ENCODE measurements at places on chromosomes 7 and 10.

GRCh38 chr10:103706047-103706446 is 149.3 kb downstream of the SH3PXD2A start:
- DNase-seq, result no peak

GRCh38 chr7:139585042-139585441 is 61.6 kb downstream of the CLEC2L start:
- DNase-seq, result no peak

- DNase-seq, result no peak
These were observed 230.9 kb downstream of the CREB5 start for GRCh38 chr7:28643188-28643569.

DNA sequence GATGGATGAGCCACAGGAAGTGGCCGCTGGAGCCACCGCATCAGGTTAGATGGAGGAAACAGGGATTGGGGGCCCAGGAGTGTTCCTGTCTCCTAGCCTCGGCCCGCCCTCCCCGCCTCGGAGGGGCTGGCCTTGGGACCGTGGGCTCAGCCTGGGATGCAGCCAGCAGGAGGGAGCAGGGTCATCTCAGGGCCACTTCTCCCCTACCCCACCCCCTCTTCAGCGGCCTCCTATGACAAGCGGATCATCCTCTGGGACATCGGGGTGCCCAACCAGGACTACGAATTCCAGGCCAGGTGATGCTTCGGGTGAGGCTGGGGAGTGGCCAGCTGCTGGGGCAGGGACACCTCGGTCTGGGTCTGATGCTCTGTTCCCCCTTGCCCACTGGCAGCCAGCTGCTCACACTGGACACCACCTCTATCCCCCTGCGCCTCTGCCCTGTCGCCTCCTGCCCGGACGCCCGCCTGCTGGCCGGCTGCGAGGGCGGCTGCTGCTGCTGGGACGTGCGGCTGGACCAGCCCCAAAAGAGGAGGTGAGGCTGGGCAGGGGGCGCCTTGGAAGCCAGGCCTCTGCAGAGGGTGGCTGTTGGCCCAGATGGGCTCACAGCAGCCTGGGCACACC is 4.7 kb downstream of the LRWD1 start:
- no peak for DNase-seq

GRCh38 chr7:116598861-116599260 is 73.1 kb upstream of the MET start:
- no peak for DNase-seq

DNA sequence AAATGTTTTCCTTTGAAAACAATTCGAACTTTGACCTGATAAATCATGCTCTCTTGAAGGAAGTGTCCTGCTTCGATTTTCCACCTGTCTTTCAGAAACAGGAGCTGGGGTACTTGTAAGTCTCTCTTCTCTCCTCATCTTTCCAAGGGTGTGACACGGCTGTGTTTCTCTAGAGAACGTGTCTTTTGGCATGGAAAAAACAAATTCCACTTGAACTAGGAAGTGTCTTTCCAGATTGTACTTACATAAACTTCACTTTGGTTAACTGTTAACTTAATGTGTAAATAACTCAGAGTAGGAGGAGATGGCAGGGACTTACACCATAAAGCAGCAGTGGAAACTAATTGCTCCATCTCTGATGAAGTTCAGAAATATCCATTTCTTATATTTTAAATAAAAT is 4.2 kb upstream of the CALCR start:
- no peak for DNase-seq

- no peak for DNase-seq
These were observed 12.2 kb downstream of the KCNMA1 start for GRCh38 chr10:77625379-77625778.

GRCh38 chr10:31830887-31831286 is 97.7 kb downstream of the ARHGAP12 start:
- no peak for DNase-seq

GRCh38 chr7:48058990-48059389 is 23.6 kb downstream of the C7orf57 start:
- DNase-seq, result no peak
